Stimulated activated CD4-positive, alpha-beta T cell treated with anti-CD3 and anti-CD28 coated beads, Interleukin-2, amount 100 ng/mL, for 48 hours (primary cell): ENCODE measurements at places on chromosomes 5 and 9.

DNA sequence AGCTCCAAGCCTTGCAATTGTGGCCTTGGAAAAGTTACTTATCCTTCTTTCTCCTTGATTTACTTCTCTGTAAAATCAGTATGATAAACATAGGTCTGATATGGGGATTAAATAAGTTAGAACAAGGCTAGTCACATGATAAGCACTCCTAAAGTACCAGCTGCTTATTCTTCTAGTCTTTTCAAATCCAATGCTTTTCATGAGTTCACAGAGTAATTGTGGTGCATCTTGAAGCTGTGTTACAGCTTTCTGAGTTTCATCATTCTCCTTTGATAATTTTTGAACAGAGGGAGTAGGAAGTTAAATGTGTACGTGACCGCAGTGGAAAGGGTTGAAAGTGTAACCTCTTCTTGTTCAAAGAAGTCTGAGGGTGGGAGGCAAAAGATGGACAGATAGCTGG lies 38.8 kb upstream of the CCDC112 start:
- no peak for DNase-seq

DNA sequence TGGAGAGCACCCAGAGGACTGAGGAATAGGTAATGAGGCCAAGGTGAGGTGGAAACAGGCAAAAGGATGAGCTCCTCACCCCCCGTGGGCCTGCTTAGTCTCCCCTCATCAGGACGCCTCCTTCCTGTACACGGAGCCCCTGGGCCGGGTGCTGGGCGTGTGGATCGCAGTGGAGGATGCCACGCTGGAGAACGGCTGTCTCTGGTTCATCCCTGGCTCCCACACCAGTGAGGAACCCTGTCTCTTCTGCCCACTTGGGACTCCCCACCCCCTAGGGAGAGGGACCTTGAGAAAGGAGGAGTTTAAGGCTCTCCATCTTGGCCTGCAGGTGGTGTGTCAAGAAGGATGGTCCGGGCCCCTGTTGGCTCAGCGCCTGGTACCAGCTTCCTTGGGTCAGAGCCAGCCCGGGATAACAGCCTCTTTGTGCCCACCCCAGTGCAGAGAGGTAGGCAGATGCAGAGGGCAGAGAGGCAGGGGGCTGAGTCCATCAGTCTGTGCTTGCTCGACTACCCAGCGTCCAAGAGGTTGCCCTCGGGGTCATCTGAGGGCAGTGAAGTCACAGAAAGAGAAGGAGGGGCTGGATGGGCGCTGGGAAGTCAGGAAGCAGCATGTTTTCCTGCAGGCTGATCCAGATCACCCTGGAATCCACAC lies 7.0 kb downstream of the DOLK start:
- no peak for DNase-seq

GRCh38 chr9:127847178-127847510 lies 7.3 kb downstream of the ENG start:
- no peak for DNase-seq

DNA sequence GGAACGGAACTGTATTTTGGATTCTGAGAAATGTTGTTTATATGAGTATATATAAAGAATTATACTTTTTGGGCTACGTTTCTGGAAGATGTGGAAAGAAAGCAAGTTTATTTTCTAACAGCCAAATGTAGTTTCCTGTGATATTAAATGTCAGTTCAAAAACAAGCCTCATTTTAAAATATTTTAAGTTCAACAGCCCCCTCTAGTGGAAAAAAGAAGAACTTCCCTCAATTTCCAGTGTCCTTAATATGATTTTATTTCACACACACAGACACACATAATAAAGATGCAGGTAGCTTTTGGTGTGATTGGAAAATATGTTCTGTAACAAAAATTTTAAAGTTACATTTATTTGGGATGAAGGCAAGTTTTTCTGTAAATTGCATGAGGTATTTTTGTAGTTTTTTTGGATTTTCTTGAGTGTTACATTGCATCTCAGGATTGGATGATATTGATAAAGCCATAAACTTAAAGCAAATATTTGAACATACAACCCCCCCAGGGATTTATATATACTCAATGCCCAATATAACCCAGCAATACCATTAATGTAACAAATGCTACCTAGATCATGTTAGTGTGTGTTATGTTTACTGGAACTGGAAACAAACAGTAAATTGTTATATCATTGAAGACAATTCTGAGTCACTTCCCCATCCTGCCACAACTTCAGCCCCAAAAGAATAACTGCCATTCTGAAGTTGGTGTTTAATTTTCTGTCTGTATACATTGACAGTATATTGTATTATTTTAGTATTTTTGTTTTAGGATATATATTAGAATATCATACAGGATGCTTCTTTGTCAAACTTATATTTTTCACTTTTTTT lies 54.0 kb downstream of the CCDC171 start:
- DNase-seq = peak; percentile 4

DNA sequence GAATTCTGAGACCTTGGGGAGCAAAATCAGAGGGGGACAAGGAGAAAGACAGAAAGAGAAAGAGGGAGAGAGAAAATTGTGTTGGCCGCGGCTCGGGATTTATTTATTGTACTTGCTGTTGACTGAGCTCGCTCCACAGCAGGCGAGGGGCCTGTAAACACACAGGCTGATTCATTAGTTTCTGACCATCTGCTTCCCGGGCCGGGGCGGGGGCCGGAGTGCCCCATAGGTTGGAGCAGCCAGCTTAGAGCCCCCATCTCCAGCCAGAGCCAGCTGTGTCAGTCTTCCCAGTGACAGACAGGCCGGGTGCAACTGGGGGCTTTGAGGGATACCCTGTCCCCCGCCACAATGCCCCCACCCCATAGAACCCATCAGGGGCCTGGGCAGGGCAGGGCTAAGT lies 30.9 kb downstream of the NTNG2 start:
- no peak for DNase-seq

- DNase-seq = no peak
These were observed 165.7 kb downstream of the PAM start for GRCh38 chr5:102920762-102921161.

DNA sequence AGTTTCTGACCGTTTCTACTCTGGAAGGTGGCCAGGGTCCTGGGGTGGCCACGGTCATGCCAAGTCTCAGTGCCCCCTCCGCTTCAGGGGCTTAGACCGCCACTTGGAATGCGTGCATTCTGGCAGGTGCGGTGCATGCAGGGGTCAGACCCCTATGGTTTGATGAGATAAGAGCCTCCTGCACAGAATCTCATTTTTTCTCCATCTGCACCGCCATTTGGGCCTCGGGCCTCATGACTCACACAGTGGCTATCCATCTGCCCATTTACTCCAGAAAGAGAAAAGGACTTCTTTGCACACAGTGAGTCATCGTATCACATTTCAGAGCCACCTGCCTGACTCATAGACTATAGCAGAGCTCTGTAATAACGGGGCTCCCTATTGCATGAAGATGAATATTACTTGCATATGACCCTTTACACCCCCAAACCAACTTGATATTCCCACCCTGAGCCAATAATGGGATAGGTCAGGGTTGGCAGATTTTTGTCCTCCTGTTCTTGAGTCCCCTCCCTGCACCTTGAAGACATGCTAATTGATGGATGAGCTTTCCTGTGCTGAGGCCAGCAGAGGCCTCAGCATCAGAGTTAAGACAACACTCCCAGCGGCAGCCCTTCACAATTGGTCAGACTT lies 157.4 kb downstream of the NR3C1 start:
- DNase-seq = no peak

DNA sequence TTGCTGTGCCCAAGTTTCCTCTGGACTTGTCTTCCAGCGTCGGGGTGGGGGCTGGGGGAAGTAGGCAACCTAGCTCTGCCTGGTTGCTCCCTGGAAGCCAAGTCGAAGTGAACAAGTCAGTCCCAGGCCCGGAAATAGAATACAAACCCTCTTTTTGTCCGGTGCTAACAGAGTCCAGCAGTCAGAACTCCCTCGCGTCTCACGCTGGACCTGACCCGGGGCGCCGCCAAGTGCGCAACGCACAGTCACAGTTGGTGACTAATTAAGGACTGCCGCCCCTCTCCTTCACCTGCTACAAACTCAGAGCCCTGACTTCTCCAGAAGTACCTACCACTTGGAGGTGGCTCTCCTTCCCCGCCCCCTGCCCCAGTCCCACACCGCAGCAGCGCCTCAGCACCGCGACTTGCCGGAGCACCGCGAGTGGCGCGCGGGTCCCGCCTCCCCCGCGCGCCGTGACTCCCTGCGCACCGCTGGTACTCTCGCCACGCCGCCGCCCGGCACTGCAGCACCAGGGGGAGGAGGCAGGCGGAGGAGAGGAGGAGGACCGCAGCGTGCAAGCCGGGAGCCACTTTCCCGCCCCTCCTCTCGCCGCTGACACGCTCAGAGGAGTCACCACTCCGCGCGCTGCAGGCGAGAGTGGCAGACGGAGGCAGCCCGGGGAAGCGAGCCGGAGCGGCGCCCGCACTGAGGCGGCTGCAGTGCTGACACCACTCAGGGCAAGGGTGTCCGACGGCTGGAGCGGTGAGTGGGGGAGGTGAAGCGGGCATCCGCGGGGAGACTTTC lies at the start of gene SV2C:
Gene SV2C (plus strand): TSS at position 612 of the 783 bp plus-strand sequence. CDS start 48,368 bp downstream, outside the sequence.
- DNase-seq = peak; percentile 38

DNA sequence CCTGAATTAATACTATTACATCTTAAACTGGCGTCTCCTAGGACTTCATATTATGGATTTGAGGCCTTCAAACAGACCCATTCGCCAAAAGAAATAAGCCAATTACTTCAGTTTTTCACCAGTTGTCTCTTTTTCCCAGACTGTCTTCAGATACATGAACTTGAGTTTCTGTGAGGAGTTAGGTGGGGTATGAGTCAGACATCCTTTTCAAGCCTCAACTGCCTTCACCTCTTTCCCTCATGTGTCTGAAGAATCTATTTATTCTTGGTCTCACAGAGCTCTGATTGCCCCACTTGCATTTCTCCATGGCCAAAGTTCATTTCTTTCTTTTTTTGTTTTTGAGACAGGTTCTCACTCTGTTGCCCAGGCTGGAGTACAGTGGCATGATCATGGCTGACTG lies 12.5 kb downstream of the WNT8A start:
- no peak for DNase-seq

- no peak for DNase-seq
These were observed 9.5 kb downstream of the NUDT2 start for GRCh38 chr9:34338665-34339385.

DNA sequence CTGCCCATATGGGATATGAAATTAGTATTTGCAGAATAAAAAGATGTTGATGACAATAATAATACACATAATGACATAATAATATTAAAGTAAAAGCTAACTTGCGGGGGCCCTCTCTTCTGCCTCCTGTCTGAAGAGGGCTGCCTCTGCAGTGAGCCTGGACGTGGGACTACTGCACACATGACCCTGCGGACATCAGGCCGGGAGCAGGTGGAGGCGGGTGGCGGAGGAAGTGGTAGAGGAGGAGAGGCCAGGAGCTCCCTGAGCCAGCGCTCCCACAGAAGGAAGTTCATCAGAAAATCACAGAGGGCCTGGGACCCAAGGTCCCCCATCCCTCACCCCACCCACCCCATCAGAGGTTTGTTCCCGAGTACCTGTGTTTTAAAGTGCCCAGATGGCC lies 60.5 kb downstream of the ROPN1L start:
- no peak for DNase-seq

DNA sequence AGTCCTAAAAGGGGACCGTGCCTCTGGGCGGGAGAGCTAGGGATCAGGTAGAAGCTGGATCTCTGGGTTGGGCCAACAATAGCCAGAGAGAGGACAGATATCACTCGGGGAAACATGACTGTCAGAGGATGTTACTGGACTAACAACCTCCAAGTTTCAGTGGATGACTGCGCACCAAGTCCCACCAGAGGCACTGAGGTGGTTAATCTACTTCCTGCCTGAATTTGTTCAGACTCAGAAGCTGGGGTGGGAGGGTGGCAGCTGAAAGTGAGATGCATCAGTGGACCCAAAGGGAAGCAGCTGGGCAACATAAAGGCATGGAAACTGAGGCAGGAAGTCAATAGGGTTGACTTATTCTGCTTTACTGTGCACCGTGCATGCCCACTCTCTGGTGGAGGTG lies 130.1 kb upstream of the SLC44A1 start:
- no peak for DNase-seq

- no peak for DNase-seq
These were observed 93.2 kb upstream of the RUSC2 start for GRCh38 chr9:35396560-35397215.

- no peak for DNase-seq
These were observed 137.3 kb downstream of the SEMA6A start for GRCh38 chr5:116437351-116437705.

DNA sequence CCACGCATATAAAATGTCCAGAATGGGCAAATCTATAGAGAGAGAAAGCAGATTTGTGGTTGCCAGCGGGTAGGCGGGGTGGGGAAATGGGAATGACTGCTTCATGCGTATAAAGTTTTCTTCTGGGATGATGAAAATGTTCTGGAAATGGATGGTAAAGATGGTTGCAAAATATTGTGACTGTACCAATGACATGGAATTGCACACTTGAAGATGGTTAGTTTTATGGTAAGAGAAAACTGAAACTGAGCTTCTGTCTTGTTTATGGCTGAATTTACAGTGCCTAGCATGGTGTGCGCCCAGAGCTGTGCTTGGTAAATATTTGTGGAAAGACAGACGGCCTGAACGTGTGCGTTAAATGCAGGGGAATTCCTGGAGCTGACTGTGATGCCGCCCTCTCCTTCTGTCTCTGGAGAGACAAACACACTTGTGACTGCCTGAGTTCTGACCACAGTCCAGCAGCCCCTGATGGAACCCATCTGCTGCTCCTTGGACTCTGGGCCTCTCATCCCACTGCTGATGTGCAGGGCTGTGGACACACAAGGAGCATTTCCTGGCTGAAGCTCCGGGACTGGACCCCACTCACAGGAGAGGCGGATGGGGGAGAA lies 8.6 kb upstream of the PTGES start:
- DNase-seq = no peak

- no peak for DNase-seq
These were observed 121.7 kb downstream of the GIN1 start for GRCh38 chr5:102998224-102998623.

- no peak for DNase-seq
These were observed 154.4 kb downstream of the AUH start for GRCh38 chr9:91207397-91207728.

DNA sequence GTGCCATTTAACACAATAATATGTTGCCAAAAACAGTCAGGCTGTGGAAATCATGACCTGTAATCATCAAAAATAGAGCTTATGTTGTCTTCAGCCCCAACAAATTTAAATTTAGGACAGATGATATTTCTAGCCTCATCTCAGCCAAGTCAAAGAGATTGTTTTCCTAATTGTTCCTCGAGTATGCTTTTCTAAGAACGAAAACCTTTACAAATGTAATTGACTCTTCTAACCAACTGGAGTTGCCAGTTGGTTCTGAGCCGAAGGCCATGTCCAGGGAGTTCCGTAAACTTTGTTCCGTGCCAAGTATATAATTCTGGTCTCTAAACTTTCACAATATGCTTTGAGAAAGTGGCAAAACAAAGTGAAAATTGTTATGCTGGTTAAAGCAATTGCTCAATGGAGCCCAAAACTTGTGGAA lies 160.8 kb downstream of the CEMIP2 start:
- DNase-seq = no peak

GRCh38 chr9:13648676-13649075 lies 369.2 kb upstream of the MPDZ start:
- no peak for DNase-seq

DNA sequence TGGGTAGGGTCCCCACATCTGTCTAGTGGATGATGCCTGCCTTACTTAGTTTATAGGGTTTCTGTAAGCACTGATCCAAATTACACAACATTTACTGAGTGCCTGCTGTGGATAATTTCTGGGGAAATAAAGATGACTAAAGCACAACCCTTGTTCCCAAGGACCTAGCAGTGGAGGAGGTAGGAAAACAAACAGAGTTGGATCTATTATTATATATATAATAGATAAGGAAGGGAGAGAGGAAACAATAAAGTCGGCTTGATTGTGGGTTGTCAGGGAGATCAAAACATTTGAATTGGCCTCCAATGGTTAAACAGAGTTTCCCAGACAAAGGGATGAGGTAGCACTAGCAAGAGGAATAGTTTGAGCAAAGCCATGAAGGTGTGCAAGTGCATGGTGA lies 14.0 kb downstream of the IL33 start:
- DNase-seq = no peak
